GM10248 (cell line): ENCODE measurements at places on chromosomes 4 and X.
A peak's percentile ranks its signal among the peaks of the same experiment; 100 is the strongest.

DNA sequence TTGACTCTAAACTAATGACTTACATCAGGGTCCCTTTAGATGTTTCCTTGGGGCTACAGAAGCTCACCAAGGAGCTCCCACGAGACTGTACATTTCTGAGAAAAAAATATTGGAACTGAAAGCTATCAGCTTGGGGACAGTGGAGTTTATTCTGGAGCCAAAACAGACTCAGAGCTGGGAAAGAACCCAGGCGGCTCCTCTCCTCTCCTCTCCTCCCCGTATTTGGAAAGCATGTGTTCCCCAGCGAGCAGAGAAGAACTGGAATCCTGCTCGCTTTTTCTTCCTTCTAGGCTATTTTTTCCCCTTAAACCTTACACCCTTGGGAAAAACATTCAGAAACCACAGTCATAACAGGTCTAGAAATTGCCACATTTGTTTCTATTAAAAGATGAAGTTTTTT, 4.3 kb upstream of the MAP7D3 start:
- no peak for DNase-seq

DNA sequence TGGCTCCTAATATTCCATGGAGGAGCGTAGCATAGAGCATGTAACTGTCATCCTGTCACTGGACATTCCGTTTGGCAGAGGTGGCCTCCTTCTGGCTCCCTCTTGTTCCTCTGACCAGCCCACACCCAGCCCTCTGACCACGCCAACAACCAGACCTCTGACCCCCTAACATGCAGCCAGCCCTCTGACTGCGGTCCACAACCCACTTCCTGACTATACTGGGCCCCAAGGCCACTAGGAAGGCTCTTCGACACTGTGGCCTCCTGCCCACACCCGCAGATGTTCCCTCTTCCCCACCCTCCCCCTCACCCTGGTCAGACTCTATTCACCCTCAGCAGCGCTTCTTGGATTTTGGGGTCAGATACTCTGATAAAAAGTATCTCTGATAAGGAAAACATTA, 141.4 kb downstream of the EVC2 start:
- no peak for DNase-seq

- DNase-seq: no peak
Measured at GRCh38 chr4:37685161-37685822, 884 bp downstream of the RELL1 start.

DNA sequence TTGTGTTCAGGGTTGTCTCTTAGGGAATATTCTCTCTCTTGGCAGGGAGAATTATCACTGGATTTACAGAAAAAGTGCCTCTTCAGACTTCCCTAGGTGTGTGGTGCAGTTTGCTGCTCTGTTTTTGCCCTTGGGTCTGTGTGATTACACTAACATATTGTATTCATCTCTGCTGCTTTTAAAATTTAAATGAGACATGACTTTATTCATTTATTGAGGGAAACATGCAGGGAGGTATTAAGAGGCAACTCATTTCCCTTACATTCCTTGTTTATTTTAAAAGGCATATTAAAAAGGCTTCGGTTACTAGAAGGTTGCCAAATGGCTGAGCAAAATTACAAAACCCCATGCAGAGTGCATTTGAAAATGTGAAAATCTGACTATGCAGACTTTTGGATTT, 135.1 kb upstream of the GEMIN8 start:
- no peak for DNase-seq

GRCh38 chrX:152819732-152820131, 10.8 kb downstream of the CETN2 start:
- no peak for DNase-seq

- DNase-seq: no peak
Measured at GRCh38 chrX:82534086-82534597, 973.9 kb upstream of the POU3F4 start.

DNA sequence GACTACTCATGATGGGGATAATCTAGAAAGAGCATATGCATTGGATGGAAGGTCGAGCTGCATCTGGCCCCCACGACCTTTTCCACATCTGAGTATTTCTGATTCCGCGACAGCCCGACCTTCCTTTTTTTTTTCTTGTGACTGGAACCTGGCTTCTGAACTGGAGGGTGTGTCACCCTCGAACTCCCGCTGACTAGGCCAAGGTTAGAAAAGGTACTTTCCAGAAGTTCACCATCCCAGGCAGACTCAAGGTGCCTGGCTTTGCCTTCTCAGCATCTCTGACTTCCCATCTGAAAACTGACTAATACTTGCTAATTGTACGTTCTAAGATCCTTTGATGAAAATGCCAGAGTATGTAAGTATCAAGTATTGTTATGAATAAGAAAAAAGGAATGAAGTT, 49.3 kb upstream of the CD40LG start:
- DNase-seq: no peak

- no peak for DNase-seq
Measured at GRCh38 chr4:66930206-66930605, 615.1 kb downstream of the CENPC start.

DNA sequence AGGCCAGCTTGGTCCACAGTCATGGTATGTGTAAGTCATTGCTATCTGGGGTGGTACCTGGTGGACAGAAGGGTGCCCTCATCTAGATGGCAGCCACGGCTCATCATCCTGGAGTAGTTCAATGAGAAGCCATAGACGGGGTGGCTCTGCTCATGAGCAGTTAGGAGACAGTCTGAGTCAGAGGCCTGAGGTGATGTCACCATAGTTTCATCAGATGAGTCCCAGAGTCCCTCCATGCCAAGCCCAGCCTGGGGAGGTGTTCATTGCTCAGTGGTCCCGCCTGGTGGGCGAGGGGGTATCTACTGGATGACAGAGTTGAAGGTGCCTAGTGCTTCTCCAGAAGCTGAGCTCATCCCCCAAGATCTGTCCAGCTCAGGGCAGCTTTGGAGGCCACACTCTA, 49.8 kb downstream of the DLG3 start:
- no peak for DNase-seq

DNA sequence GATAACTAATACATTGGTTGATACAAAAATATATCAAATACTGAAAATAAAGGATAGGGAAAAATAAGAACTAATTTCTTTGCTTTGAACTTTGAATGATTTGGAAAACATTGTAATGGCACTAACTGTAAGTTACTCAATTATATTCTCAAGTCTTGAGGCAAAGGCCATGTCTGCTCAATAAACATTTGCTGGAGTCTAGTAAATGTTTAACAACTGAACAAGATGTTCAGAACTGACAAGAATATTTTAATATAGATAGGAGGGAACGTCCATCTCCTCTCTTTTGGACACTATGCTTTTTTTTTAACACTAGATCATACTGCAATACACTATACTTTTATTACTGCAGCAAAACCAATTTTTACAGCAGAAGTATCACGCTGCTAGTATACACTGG, 76.2 kb downstream of the PRSS12 start:
- no peak for DNase-seq

GRCh38 chrX:10416424-10416823, 204.0 kb downstream of the MID1 start:
- no peak for DNase-seq

GRCh38 chrX:418927-419729, 32.4 kb upstream of the PPP2R3B start:
- DNase-seq: no peak

- peak; percentile 18 for DNase-seq
Measured at GRCh38 chr4:48683784-48684666, 96.1 kb downstream of the FRYL start.

DNA sequence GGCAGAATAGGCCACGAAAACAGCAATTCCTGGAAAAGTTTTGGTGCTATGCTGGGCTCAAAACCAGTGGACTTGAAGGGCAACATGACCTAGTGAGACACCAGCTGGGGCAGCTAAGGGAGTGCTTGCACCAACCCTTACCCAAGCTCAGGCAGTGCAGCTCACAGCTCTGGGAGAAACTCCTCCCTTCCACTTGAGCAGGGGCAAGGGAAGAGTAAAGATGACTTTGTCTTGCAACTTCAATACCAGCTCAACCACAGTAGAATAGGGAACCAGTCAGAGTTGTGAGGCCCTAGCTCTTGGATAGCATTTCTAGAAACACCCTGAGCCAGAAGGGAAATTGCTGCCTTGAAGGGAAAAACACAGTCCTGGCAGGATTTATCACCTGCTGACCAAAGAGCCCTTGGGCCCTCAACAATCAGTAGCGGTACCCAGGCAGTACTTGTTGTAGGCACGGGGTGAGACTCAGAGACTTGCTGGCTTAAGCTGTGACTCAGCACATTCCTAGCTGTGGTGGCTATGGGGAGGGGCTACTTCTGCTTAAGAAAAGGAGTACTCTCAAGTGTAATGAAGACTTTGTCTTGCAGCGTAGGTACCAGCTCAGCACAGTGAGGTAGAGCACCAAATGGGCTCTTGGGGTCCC, 19.7 kb upstream of the ABCG2 start:
- DNase-seq: no peak

DNA sequence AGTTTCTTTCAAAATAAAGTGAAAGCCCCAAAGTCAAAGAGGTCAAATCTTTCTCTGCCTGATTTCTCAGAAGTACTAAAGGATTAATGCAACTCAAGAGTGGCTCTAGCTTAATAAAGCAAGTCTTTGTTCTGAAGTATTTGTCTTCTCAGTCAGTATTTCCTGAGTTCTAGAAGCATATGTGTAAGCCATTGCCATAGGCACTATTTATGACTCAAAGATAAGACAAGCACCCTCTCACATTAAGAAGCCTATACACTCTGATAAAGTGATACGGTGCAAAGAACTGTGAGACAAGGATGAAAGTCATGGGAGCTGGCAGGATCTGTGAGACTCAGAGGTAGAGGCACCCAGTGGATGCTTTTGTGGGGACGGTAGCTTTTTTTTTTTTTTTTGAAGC, 60.9 kb downstream of the AASDH start:
- DNase-seq: no peak

DNA sequence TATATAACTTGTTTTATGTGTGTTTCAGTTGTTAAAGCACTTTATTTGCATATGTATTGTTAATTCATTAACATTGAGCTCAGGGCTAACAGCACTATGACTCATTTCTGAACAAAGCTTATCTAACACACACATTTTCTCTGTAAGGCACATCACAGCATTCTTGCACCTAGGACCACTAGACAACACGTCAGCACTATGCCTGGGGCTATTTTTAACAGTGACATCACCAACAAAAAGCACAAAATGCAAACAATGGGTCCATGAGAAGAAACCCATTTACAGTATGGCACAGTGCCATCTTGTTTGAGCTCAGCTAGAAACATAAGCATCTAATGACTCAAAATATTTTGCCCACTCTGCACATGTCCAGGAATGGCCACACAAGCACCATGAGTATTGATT, 124.4 kb downstream of the RELL1 start:
- DNase-seq: no peak

DNA sequence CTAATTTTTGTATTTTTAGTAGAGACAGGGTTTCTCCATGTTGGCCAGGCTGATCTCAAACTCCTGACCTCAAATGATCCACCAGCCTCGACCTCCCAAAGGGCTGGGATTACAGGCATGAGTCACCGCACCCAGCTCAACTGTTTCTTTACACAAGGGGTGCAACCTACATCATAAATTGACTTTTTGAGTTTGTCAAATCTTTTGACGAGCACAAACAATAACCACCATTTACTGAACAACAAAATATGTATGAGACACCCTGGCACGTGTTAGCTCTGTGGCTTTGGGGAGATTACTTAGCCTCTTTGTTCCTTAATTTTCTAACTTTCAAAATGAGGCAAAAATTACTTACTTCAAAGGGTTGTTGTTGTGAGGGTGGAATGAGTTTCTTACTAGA, 23.5 kb upstream of the SLC34A2 start:
- DNase-seq: no peak

DNA sequence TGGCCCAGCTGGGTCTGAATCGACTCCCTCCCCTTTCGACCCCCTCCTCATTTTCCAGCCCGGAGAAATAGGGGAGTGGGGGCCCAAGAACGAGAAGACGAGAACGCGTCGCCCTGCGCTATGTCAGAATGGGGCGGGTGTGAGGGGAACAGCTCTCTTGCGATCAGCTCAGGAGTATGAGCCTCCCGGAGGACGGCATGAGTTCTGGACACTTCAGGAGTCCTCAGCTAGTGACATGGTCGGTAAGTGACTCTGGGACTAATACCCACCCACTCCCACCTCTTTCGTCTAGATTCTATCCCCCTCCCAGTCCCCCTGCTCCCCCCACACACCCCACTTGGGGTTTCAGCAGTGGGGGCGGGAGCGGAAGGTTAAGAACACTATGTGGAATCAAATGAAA, 944 bp downstream of the KLF8 start:
- no peak for DNase-seq

DNA sequence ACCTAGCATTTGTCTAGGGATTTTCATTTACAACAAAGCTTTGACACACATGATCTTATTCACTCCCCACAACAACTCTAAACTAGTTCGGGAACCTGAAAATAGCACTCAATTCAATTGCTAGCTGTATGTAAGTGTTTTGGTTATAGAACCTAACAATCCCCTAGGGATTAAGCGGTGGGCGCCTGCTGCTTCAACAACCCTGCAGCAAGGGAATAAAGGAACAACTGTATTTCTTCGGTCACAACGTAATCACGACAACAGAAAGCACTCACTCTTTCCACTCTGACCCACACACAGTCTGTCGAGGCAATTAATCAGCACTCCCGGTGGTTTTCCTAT, 674 bp upstream of the DIAPH2 start:
- no peak for DNase-seq

- DNase-seq: no peak
Measured at GRCh38 chr4:133323670-133324069, 174.6 kb downstream of the PCDH10 start.

- no peak for DNase-seq
Measured at GRCh38 chr4:68369142-68369805, 19.4 kb upstream of the YTHDC1 start.

DNA sequence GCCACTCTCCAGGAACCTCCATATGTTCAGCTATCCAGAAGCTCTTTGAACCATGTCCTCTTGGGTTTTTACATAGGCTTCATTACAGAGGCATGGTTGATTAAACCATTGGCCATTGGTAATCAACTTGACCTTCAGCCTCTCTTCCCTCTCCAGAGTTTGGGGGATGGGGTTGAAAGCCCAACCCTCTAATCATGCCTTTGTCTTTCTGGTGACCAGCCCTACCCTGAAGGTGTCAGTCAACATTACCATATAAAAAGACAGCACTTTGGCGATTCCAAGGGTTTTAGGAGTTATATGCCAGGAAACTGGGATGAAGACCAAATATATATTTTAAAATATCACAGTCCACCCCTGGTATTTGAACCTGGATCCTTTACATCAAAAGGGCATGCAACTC, 222.5 kb downstream of the CHIC1 start:
- no peak for DNase-seq
